ENCODE measurements at places on chromosomes 2 and 18.

GRCh38 chr2:137912371-137912770 lies 51.9 kb upstream of the HNMT start:
- DNase-seq: no peak

DNA sequence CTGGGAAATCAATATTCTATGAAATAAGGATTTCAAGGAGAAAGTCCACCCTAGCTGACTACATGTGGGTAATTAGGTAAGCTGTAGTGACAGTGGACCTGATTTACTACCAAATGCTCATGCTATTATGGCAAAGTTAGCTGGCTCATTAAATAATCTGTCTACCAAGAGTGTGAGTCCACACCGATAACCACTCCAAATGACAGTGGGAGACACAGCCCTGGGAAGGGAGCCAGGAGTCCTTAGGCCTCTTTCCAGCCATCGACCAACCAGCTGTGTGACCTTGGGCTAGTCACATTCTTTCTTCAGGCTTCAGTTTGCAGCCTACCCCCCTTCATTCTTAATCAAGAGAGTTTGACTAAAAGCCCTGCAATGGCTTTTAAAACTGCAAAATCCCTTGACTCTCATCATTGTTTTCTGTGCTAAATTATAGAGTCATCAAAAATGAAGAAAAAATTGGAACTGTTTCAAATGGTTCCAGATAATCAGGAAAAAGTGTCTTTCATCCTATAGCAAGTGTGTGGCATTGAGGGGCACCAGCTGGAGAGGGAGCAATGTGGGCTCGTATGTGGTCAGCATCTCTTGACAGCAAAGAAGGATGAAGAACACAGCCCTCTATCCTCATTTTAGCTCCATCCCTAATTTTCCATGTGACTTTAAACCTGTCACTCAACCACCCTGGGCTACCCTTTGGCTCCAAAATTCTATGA lies 45.6 kb upstream of the SLC14A2 start:
- DNase-seq: no peak

GRCh38 chr18:27959101-27959500 lies 217.8 kb downstream of the CDH2 start:
- no peak for DNase-seq

GRCh38 chr18:74914052-74914591 lies 294.8 kb downstream of the PTGR3 start:
- no peak for DNase-seq

- no peak for DNase-seq
Observed at GRCh38 chr2:143545949-143546255, 416.7 kb downstream of the ARHGAP15 start.

- DNase-seq: no peak
Observed at GRCh38 chr2:112792419-112792818, 8.1 kb upstream of the IL1A start.

- DNase-seq: no peak
Observed at GRCh38 chr2:191931329-191931728, 84.4 kb upstream of the CAVIN2 start.

- DNase-seq: no peak
Observed at GRCh38 chr18:5969989-5970403, 74.7 kb upstream of the TMEM200C start.

DNA sequence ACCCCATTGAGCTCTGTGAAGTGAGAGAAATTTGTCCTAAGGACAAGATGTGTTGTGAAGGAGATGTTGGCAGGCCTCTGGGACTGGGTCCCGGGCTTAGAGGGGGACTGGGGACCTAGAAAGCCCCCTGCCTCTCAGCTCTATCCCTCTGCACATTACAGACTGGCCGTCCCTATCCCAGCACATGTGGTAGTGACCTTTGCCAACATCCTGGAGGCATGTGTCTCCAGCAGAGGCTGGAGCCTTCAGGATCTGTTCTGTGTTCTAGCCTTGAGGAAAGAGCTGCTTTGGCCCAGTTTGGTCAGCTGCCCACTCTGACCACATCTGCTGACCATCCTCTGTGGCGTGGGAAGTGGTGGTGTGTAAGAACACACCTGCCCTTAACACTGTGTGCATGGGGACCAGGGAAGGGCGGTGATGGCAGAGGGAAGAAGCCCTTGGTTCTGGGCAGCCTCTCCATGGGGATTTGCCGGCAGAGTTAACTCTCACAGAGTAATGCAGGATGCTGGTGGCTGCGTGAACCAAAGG lies 33.4 kb downstream of the NCK2 start:
- no peak for DNase-seq

- no peak for DNase-seq
Observed at GRCh38 chr18:53795610-53796009, 428.9 kb downstream of the MBD2 start.

DNA sequence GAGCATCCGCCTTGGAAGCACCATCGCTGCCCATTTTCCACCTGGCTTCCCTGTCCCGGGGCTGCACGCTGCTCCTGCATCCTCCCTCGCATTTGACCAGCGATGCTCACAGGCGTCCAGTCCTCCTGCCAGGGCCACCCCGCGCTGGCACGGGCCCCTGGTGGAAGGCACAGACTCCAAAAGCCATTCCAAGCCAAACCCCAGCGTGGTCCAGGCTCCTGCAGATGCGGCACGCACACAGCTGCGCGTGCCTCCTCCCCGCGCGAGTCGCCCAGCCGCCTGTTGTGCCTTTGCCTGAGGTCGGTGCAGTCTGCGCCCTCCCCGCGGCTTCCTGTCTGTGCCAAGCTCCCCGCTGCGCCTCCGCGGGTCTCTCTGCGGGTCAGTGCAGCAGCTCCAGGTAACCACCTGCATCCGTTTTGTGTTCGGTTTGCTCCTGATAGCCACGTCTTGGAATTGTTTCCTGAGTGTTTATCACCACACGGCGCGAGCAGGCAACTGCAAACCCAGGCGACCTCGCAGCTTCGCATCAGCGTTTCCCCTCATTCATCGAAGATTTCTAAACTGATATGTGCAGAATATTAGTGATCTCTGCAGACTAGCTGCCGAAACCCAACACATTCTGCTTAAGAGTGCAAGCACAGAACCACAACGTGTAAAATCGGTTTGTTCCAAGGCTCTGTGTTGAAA lies 65.2 kb upstream of the SALL3 start:
- DNase-seq: no peak

GRCh38 chr2:134238371-134238770 lies 15.5 kb upstream of the MGAT5 start:
- DNase-seq: no peak

DNA sequence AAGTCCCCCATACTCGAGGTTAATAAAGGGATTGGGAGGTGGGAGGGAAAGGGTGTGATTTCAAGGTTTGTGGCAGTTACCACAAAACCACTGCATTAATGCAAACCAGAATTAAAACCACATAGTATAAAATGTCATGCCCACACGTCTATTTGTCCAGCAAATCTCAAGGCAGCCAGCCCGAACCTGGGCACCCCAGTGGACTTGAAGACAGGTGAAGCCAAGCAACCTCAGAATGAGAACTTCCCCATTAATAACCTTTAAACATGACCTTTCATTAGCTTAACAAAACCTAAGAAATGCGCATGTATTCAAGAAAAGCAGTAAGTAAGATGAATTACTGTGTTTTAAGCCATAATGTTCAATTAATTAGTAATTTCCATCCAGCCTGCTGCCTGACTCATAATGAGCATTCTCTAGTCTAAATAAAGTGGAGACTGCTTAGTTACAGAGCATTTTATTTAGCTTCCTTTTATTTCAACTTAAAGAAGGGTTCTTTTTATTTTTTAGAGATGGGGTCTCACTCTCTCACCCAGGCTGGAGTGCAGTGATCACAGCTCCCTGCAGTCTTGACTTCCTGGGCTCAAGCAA lies 229.6 kb downstream of the FAM210A start:
- no peak for DNase-seq

GRCh38 chr2:90077948-90078347 lies 1386.5 kb downstream of the RPIA start:
- DNase-seq: no peak

GRCh38 chr2:219492575-219492974 lies 6.1 kb upstream of the GMPPA start:
- no peak for DNase-seq

DNA sequence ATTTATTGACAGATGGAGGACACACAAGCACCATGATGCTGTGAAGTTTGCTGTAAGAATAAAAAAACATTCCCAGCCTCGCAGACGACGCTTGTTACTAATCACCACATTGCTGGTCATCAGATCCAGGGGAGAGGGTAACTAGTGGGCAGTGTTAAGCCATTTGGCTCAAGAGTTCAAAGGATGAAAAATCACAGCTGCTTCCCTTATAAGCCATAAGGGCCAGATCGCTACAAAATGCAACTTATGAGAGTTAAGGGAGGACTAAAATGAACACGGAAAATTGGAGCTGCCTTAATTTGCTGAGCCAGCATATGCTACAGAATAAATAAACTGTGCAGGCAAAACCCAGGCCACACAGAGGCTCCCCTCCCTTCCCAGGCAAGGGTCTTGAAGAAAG lies 522.6 kb downstream of the TDRD15 start:
- no peak for DNase-seq

- peak; percentile 57 for DNase-seq
Observed at GRCh38 chr2:235940330-235940729, 227.9 kb downstream of the GBX2 start.

- no peak for DNase-seq
Observed at GRCh38 chr18:36828157-36828629, 609 bp downstream of the TPGS2 start.

DNA sequence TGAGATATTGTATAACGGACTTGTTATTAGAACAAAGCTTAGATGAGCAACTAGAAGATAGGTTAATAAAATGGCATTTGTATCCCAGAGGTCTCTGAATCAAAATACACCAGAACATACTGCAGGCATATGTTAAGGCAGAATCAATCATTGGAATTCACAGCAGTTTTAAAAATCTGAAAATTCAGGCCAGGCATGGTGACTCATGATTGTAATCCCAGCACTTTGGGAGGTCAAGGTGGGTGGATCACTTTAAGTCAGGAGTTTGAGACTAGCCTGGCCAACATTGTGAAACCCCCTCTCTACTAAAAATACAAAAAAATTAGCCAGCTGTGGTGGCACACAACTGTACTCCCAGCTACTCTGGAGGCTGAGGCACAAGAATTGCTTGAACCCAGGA lies 405.2 kb downstream of the ZEB2 start:
- DNase-seq: no peak

GRCh38 chr2:23565374-23565773 lies 180.4 kb downstream of the KLHL29 start:
- DNase-seq: no peak

DNA sequence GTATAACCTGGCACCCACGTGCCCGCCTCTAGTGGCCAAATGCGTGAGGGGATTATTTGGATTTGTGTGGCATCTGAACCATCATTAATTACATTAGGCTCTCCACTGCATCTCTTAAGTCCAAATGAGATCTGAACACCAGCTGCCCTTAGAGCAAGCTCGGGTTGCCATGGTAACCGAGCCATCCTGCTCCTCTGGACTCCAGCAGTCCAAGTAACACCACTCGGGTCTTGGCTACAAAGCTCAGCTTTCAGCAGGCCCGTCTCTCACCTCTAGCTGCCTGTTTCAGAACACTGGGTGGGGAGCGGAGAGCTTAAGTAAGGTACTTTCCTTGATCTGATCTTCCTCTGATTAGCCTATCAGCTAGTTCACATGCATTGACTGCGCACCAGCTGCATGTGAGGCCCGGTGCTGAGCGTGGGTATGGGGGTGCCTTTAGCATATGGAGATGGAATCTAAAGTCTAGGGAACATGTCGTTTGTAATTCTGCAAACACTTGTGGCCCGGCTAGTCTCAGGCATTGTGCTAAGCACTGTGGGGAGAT lies 14.1 kb upstream of the CYS1 start:
- DNase-seq: no peak

DNA sequence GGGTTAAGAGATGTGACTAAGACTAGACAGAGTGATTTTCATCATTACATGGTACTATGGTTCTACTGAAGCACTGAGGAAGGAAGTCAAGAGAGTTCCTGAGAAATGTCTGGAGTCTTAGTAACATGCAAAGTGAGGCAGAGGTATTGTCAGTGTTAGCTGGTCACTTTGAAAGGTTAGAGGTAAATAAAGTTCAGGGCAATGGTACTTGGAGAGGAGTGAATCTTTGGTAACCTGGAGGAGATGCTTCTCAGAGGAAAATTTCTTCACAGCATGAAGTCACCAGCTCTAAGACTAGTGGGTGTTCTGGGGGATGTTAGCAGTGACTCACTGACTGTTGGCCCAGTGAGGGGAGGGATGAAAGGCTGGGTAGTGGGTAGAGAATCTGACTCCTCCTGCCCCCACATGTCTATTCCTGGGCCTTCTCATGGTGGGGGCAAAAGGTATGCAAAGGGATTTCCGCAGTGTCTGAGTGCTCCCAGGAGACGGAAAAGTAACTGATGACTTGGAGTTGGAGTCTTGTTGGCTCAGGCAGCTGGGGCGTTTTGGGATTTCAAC lies 23.3 kb upstream of the IL1RN start:
- no peak for DNase-seq

- no peak for DNase-seq
Observed at GRCh38 chr18:33946336-33946735, 278.4 kb downstream of the NOL4 start.

DNA sequence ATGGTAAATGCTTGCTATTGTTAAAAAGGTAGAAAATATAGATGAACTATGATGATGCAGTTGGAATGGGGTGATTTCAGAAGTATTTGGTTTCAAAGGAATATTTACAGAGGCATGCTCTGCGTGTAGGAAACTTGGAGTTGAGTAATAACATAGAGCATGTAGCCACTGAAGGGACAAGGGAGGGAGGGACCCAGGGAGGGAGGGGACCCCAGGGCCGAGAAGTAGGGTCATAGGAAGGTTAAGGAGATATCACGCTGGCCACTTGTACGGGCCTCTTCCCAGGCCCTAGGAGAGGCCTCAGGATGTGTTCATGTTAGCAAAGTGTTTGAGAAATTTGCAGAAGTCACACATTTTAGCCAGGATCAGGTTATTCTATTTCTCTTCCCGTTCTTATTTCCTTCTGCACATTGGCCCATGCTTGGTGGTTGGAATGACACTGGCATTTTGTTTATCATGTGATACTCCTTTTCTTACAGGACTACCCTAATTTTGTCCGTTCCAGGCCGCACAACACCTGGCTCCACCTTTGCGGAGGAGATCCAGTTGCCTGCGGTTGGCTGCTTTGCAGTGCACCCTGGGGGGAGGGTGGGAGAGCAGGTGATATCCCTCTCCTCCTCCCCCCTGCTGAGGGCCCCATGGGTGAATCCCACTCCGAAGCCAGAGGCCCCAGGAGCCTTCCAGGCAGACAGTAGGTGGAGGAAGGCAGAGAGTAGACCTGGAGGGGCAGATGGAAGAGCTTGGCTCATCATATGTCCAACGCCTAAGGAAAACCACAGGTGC lies 16.9 kb upstream of the ACKR3 start:
- no peak for DNase-seq

- no peak for DNase-seq
Observed at GRCh38 chr18:32343634-32344033, 127.0 kb downstream of the GAREM1 start.

DNA sequence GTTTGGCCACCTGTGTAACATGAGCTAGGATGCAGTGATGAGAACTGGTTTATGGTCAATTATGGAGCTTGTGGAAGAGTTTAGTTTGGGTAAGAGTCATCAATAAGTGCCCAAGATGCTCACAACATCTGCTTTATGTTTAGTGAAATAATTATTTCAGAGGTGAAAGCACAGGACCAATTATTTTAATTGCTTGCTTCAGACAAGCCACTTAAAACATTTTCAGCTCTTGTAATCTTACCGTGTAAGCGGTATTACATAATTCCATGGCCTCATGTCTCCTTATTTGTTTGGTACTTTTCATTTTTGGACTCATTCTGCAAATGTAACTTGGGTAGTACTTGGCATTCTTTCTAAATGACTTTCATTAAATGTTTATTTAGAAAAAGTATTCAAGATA lies 5.4 kb downstream of the B3GNT2 start:
- no peak for DNase-seq
